ENCODE measurements at places on chromosomes 7 and 10. TPM values are rescaled to one million over a fixed set of nuclear protein-coding genes. Genes with fewer than 3 reads are reported as not detected.

Gene DLX6
- total RNA-seq = 0.32 TPM

DNA sequence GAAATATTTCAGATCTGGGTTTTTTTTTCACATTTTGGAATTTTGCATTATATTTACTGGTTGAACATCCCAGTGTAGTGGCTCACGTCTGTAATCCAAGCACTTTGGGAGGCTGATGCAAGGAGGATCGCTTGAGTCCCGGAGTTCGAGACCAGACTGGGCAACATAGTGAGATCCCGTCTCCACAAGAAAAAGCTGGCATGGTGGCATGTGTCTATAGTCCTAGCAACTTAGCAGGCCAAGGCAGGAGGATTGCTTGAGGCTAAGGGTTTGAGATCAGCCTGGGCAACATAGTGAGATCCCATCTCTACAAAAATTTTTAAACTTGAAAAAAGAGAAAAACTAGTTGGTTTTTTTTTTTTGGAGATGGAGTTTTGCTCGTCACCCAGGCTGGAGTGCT, 6.0 kb downstream of the RFC2 start:
- no peak for DNase-seq

GRCh38 chr7:106139265-106140251, 27.4 kb upstream of the SYPL1 start:
- DNase-seq = no peak

DNA sequence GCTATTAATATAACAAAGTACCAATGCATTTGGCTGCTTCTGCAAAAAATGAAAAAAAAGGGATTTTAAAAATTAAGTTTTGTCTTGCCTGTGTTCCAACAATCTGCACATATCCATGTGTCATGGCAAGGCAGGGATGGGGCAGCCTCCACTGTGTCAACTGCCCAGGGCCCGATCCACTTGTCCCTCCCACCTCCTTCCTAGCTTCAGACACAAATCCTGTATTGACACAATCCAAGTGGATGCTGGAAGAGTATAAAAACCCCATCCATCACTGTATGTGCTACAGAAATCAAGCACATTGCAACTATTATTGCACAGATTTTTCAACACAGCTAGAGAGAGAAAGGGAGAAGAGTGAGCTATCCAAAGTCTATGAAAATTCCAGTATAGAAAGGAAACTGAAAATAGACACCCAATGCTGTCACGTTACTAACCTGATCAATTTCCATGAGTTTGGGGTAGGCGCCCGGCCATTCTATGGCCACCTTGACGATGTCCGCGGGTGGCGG, 106.4 kb downstream of the ELMO1 start:
- no peak for DNase-seq

- no peak for DNase-seq
Measured at GRCh38 chr10:19699299-19699698, 116.9 kb upstream of the PLXDC2 start.

GRCh38 chr7:23043441-23043840, 29.5 kb upstream of the HYCC1 start:
- no peak for DNase-seq

DNA sequence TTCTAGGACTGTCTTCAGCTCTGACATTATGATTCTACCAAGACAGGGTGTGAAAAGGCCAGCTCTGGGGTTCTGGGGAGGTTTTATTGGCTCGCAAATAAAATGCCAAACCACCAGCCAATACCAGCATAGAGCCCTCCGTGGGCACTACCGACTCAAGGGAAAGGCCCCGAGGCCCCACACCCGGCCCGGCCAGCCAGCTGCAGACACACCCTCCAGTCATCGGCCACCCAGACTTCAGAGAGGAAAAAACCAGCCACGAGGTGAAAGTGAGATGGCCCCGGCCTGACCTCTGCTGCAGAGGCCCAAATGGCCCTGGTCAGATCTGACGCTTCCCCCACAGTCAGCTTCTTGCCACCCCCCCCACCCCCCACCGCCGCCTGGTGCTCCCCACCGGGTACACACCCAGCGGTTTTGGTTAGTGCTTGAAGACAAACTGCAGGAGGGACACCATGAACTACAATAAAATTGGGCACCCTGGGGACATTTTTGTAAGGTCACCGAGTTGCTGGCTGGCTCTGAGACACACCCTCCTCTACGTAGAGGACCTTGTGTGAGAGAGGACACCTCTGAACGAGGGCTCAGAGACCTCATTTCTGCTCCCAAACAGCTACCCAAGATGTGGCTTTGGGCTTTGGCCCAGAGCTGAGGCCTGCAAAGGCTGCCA, 79.9 kb downstream of the PRKAG2 start:
- peak; percentile 31 for DNase-seq

- no peak for DNase-seq
Measured at GRCh38 chr7:143222782-143223181, 945 bp downstream of the TAS2R40 start.

Gene CHST3
- total RNA-seq = 15.7 TPM

DNA sequence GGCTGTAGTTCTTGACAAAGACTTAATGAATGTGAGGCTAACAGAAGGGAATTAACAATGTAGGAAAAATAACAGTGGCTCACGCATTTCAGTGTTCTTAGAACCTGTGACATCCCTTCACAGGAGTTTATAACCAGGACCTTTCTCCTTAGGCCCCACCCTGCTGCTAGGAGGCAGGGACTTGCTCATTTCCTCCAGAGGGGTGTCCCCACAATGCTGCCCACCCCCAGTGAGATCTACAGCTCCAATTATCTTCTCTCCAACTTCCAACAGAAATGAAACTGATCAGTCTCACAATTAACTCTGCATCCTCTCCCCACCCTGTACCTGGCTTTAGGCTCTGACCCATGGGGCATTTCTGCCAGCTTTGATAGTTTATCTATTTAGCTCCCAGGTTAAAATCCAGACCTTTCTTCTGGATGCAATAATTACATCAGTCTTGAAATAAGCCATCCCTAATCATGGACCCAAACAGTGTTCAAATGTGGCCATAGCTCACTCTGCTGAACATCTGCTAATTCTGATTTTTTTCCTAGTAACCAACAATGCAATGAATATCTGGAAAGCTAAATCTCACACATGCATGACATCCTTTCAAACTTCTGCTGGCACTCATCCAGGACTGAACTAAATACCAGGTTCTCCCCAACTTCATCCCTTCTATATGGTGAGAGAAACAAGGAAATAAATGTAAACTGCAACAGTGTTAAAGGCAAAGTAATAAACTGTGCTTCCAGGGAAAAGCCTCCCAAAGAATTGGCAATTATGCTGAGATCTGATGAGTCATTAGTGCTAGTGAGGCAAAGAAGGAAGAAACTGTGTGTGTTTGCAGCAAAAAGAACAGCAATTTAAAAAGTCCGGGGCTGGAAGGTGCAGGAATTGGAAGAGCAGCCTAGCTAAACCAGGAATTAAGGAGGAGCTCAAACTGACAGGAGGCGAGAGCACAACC, 64.6 kb downstream of the HERPUD2 start:
- DNase-seq = no peak

- peak; percentile 36 for DNase-seq
Measured at GRCh38 chr10:728603-729002, 39.1 kb upstream of the DIP2C start.

DNA sequence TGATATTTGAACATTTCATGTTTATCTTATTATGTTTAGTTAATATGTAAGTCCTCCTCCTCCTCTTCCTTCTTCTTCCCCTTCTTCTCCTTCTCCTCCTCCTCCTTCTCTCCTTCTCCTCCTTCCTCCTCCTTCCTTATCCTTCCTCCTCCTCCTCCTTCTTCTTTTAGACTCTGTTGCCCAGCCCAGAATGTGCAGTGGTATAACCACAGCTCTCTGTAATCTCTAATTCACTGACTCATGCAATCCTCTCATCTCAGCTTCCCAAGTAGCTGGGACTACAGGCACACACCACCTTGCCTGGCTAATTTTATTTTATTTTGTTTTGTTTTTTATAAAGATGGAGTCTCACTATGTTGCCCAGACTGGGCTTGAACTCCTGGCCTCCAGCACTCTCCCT, 83.4 kb upstream of the ODAD2 start:
- DNase-seq = no peak

DNA sequence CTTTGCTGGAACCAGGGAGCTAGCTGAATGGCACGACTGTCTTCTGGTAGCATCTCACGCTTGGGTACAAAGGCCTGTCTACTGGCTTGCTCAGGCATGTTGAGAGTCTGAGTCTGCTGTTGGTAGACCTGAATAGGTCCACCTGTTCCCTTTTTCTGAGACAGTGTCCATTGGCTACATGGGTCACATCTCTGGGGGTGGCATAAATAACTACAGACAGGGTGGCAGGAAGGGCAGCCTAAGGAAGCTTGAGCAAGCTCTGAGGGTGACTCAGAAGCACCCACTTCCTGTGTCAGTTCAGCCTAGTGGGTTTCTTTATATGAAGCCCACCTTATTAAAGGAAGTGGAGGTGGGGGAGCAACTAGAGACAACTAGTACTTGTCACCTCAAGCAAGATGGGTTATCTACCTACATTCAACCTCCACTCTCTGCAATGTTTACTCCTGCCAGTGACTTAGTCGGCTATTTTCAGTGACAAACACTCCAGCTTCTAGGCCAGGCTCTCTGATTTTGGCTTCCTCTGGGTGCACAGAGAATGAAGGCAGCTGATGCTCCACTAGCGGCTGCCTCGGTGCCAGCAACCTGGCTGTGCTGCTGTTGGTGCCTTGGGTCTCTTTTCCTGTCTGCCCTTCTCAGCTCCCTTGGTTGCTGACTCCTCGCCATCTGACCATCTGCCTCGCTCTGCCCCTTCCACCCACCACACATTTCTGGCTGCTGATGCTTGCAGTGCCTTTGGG, 5.7 kb upstream of the ZYX start:
- DNase-seq = no peak

DNA sequence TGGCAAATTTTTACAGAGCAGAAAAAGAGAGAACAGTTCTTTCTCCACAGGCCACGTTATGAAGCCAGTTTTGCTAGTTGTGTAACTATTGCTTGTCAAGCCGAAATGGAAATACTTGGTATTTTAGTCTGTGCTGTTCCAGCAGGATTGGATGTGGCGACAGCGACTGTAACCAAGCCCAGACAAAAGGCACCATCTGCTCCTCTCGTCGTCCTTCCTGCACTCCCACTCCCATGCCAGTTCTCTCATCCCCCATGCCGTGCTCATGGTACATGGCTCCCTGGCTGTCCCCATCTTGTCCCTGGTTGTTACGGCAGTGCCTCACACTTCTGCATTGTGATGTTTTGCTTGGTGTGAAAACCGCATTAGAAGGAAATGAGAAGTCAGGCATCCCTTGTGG, 185.7 kb upstream of the FZD8 start:
- no peak for DNase-seq

DNA sequence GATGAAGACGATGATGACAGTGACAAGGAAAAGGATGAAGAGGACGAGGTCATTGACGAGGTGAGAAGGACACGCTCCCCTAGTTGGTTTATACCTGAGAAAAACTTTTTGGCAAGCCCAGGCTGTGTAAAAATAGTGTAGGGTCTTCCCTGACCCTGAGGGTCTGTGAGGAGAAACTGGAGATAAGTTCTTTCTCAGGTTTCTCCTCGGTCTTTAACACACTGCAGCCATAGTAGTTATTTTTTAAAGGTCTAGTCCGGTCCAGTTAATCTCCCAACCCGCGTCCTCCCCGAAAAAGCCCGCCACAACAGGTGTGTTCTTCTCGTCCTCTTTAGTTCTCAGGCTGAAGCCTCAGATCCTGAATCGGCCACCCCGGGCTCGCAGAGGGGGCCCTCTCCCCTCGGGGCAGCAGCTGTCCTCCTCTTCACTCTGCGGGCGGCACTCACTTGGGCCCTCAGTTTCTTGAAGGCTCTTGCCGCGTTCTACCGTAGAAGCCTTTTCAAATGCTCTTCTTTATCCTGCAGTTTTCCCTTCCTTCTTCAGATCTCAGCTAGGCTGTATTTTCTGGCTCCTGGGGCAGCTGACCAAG, 411 bp downstream of the BCCIP start:
- DNase-seq = no peak

Gene ZNF365
- total RNA-seq = 0.29 TPM

DNA sequence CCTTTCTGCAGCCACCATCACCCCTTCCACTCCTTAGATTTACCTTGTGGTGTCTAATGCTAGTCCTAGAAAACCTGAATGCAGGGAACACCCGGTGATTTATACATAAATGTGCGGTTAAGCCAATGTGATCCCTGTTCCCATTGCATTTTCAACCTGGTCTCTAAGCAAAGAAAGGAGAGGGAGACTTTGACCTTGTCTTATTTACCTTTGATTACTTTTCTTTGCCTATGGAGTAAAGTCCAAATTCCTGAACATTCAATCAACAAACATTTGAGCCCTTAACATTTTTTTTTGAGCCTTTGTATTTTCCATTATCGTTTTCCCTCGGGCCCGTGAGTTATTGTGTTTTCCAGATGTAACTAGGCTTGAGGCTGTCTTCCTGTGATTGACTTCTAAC, 233.9 kb downstream of the ZNF248 start:
- no peak for DNase-seq

GRCh38 chr7:49821181-49821580, 47.7 kb downstream of the VWC2 start:
- DNase-seq = no peak

- DNase-seq = no peak
Measured at GRCh38 chr7:84294847-84295455, 100.4 kb upstream of the SEMA3A start.

Gene CALML3
- total RNA-seq = not detected

DNA sequence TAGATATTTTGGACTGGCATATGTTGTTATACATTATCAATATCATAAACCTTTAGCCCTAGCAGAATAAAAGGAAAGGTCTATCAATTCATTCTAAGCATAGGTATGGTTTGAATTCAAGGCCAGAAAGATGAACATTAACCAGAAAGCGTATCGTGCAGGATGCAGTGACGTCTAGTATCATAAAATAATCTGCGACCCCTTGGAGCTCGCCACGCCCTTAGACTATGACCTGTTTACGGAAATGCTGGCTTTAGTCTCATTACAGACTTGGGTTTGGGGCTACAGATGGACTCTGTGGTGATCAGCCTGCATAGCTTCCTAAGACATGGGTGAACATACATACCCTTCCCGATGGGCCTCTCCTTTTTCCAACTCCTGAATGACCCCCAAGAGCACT, 21.5 kb downstream of the INSYN2A start:
- no peak for DNase-seq

- no peak for DNase-seq
Measured at GRCh38 chr7:43937444-43937843, 11.2 kb downstream of the UBE2D4 start.

Gene HGF
- 4.6 TPM for total RNA-seq

GRCh38 chr10:67471022-67471421, 225.0 kb downstream of the CTNNA3 start:
- DNase-seq = no peak

DNA sequence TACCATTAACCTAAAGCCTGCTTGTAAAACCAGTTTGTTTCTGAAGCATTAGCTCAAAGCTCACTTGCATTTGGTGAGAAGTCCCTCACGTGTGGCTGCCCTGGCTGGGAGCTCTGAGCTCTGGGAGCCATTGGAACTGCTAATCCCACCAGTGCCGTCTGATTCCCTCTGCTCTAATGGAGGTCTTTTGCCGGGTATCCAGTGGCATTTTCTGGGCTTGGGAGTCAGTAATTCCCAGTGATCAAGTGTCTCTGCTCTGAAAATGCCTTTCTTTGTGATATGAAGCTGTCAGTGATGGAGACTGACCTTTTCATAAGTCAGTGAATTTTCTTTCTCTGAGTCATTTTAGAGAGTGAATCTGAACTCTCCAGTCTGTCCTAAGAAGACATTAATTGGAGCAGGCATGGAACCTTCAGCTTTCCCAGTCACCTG, 36.9 kb upstream of the FAM20C start:
- DNase-seq = peak; percentile 39

Gene CALHM3
- total RNA-seq = not detected

- no peak for DNase-seq
Measured at GRCh38 chr7:27459731-27460053, 203.0 kb downstream of the HIBADH start.

All from mucosa of descending colon (tissue), 3 donors.